ENCODE measurements at places on chromosomes 6 and 20.

GRCh38 chr6:52286798-52287432 is 2.4 kb upstream of the MCM3 start:
- DNase-seq: peak; percentile 50

DNA sequence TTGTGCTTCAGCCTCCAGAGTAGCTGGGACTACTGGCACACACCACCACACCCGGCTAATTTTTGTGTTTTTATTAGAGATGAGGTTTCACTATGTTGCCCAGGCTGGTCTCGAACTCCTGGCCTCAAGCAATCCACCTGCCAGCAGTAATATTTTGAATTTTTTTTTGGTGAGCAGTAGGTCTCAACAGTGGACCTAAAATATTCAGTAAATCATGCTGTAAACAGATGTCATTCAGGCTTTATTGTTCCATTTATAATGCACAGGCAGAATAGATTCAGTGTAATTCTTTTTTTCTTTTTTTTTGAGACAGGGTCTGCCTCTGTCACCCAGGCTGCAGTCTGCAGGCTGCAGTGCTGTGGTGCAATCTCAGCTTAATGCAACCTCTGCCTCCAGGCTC is 69.7 kb downstream of the NCOA3 start:
- no peak for DNase-seq

DNA sequence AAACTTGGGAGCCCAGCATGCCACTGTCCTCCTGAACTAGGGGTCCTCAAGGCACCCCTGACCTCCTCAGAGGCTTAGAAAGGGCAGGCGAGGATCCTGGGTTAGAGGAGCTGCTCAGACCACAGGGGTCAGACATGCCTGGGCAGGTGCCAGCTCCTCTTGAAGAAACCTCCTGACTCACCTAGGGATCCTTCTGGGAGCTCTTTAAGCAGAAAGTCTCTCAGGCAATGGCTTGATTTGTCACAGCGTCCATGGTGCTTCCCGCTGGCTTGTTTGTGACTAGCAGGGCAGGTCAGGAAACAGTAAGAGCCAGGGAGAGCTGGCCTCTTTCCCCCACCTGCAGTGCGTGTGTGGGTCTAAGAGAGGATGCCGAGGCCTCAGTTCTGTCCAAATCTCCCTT is 174.5 kb upstream of the SNX9 start:
- no peak for DNase-seq

DNA sequence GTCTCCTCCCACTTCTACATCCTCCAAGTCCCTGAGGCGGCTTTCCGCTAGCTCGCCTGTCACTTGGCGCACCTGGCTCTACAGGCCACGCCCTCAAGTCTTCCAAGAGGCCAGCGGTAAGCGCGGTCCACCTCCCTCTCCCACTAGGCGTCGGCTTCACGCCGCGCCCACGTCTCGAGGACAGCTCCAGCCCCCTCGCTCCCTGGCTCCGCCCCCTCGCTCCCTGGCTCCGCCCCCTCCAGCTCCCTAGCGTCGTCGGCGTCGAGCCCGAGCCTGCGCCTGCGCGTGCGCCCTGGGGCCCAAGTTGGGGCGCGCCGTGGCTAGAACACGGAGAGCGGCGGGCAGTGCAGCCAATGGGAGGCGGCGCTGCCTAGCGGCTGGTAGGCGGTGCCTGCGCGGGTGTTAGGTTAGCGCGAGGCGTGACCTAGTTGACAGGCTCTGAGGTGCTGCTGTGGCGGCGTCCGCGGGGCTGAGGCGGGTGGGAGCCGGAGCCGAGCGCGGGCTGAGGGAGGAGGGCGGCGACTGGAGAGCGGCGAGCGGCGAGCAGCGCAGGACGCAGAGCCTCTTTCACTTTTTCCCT is at the start of gene MACROD2:
Gene MACROD2, plus strand, starts transcription at position 431 of the 580 bp plus-strand sequence.
- DNase-seq: peak; percentile 28

GRCh38 chr6:36413489-36414480 is 26.3 kb upstream of the ETV7 start:
- DNase-seq: no peak

- no peak for DNase-seq
Measured at GRCh38 chr20:38073307-38074071, 39.9 kb downstream of the RPRD1B start.

DNA sequence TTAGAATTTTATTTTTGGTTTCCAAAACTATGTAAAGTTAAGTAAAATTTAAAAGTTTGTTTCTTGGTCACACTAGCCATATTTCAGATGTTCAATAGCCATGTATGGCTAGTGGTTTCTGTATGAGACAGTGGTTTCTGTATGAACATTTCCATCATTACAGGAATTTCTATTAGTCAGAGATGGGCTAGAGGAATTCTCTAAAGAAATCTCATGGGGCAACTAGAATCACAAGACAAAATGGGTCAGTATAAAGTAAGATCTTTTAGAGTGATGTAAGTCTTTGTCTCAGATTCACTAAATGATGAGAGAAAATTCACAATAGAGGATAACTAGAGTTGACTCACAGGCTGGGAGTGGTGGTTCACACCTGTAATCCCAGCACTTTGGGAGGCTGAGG is 149.0 kb downstream of the FUT9 start:
- DNase-seq: no peak

- no peak for DNase-seq
Measured at GRCh38 chr6:26360451-26361416, 4.3 kb upstream of the BTN3A2 start.

- no peak for DNase-seq
Measured at GRCh38 chr20:24403406-24403805, 66.0 kb upstream of the SYNDIG1 start.

DNA sequence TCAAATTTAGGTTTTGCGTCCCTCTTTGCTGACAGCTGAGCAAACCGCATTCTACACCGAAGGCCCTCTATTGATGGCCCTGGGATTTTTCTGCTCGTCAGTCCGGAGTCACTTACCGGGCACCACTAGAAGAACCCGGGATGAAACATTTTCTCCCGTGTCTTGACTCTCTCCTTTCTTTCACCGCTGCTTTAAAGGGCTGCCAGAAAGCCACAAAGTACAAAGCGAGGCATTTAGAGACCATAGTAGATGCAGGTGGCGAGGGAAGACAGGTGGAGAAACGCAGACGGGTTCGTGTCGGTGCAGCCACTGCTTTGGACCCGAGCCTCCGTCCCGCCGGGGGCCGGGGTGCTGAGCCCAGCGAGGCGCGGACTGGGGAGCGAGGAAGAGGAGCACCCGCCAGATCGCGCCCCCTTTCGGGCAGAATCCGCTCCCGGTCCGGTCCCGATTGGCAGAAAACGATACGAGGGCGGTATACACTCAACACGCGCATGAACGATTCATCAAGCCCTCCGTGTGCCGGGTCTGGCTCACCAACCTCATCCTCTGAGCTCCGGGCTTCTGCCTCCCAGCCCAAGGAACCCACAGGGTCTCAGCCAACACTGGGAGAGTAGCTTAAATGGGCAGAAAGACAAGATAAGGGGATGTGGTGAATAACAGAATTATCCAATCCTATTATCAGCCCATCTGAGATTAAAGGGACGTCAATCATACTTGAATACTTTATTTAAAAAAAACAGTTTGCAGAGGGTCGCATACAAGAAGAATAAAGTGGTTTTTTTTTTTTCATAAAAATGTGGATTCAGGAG is 84.9 kb downstream of the TRIM27 start:
- DNase-seq: peak; percentile 85

DNA sequence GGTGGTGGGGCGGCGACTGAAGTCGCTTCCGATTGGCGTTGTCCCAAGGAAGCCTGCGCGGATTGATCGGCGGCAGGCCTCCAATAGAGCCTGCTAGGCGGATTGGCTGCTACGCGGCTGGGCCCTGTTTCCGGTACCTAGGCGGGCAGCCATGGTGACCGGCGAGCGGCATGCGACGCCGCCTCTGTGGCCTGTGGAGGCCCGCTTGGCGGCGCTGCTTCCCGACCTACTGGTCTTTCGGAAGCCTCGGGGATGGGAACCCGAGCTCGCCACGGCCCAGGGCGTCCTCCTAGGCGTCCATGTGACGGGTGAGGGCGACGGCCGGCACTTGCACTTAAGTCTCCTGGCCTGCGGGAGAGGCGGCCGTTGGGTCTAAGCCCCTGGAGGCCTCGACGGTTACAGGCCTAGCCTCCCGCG is 28.1 kb downstream of the NFYA start:
- DNase-seq: no peak

GRCh38 chr6:118679327-118679901 is 28.0 kb upstream of the CEP85L start:
- no peak for DNase-seq

DNA sequence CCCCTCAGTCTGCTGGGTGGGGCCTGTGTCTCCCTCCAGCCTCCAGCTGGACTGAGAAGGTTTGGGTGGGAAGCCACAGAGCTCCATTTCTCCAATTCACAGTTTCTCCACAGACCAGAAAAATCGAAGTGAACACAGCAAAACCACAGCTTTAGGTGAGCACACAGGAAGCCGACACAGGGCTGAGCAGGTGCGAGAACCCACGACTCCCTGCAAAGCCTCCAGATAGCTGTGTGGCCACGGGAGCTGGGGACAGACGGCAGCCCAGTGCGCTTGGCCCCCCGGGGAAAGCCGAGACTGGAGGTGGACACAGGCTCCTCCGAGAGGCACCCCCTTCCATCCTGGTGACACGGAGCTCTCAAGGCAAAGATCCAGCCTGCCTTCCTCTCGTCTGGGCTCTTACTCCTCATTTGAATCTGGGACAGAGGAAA is 29.0 kb upstream of the MPC1 start:
- no peak for DNase-seq

DNA sequence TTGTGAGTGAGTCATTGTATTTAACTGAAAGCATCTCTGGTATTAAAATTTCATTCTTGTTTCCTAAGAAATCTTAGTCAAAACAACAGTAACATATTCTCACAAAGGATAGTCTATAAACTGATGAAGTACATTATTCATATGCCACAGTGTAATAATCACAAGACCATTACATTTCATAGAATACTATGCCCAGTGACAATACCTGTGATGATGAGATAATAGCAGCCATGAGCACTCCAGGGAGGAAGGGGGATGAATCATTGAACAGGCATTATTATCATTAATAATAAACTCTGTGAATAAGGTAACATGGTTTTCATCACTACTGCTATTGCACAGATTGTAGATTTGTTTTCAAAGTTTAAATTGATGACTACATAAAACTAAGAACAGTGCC is 667.9 kb downstream of the EPM2A start:
- DNase-seq: no peak

GRCh38 chr20:63007360-63007645 is 539 bp upstream of the BHLHE23 start:
- no peak for DNase-seq

All from activated T-cell treated with anti-CD3 and anti-CD28 coated beads for 24 hours (primary cell).